ENCODE measurements at places on chromosomes 7 and 10.

DNA sequence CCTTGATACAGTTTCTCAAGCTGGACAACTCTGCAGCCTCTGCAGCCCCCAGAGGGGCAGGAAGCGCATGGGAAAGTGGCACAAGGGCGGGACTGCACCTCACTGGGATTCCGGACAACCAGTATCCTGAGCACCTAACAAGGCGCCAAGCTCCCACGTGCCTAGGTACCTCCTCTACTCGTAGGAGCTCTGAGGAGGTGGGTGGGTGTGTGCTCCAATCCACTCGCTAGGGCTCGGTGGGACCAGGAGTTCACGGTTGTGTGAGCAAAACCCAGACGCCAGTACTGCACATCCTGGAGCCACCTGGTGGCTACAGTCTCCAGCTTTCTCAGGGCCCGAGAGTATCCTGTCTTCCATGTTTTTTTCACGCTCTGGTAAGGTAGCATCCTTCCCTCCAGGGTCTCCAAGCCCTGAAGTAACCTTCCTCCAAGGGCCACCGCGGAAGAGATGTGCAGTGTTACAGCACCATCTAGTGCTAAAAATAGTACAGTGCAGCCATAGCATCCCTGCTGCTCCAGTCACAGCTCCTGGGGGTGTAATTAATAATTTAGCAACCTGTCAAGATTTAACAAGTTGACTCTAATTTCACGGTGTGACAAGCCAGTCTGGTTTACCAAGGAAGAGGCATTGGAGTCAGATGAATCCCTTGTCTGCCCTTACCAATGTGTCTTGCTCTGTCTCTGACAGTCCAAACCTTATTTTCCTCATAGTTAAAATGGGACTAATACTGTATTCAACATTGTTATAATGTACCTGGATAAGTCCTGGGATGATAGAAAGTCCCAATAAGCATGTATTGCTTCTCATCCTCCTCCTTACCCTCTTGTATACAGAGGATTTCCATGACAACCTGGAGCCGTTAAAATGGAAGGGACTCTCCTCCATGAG, 70.4 kb downstream of the HERPUD2 start:
- DNase-seq = no peak

DNA sequence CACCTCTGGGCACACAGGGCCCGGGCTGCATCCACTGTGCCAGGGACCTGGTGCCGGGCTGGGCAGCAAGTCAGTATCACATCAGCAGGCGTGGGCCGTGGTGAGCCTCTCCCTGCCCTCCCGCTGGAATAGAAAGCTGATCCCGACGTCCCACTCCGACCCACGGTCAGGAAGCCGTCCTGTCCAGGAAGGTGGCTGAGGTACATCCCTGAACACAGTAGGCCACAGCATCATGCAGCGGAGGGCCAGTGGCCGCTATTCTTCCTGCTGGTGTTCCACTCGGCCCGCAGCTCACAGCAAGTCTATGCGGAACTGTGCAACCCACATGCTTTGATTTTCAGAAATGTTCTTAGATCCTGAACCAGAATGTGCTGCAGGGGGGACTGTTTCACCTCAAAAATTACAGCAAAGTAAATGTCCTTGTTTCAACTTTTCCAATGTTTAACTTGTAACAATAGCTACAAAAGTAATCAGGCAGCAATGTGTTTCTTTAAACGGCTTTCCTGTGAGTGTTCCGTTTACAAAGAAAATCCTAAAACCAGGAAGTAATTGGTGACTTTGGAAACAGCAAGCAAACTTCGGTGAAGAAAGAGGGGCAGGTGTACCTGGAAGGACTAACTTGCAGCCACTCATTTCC, 676 bp upstream of the GPR146 start:
- DNase-seq = no peak

DNA sequence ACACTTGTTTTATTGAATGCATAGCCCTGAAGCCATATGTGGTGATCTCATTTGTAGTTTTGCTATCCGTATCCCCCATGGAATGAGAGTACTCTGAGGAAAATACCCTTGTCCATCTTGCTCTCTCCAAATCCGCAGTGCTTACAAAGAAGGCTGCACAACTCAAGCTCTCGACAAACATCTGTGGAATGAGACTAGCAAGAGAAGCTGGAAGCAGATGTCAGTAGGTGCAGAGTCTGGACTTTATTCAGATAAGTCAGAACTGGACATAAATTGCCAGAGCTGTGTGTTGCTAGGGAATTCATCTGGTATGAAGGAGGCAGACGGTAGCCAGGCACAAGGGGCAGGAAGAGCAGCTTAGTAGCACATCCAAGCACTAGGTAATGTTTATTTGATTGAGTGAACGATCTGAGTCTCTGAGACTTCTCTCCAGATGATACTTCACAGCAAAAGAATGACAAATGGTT, 1046.2 kb downstream of the XPNPEP1 start:
- no peak for DNase-seq

DNA sequence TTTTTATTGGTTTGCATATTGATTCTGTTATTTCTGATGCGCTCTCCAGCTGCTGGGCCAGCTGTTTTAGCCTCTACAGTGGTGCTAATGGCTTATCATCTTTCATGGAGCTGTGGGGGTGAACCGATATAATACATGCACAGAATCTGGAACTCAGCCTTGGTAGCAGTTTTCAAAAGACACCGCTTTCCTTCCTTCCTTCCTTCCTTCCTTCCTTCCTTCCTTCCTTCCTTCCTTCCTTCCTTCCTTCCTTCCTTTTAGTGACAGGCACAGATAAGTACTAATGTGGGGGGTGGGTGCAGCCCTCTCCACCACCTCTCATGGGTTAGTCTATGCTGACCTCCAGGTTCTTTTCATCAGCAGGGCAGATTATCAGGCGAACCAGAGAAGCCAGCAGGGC, 31.9 kb upstream of the C10orf53 start:
- DNase-seq = no peak

GRCh38 chr7:138092486-138093028, 16.3 kb downstream of the AKR1D1 start:
- no peak for DNase-seq

- no peak for DNase-seq
Observed at GRCh38 chr10:33612551-33612950, 278.1 kb upstream of the NRP1 start.

DNA sequence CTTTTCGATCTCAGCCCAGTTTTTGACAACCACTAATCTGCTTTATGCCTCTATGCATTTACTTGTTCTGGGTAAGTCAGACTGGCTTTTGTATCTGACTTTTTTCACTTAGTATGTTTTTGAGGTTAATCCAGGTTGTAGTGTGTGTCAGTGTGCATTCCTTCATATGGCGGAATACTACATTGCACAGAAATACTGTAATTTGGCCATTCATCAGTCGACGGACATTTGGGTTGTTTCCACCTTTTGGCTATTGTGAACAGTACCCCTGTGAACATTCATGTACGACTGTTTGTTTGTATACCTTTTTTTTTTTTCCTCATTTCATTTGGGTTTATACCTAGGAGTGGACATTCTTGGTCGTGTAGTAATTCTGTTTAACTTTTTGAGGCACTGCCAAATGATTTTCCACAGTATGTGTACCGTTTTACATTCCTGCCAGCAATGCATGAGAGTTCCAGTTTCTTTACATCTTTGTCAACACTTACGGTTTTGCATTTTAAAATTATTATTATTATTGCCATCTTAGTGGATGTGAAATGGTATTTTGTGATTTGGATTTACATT, 57.4 kb downstream of the MKLN1 start:
- no peak for DNase-seq

DNA sequence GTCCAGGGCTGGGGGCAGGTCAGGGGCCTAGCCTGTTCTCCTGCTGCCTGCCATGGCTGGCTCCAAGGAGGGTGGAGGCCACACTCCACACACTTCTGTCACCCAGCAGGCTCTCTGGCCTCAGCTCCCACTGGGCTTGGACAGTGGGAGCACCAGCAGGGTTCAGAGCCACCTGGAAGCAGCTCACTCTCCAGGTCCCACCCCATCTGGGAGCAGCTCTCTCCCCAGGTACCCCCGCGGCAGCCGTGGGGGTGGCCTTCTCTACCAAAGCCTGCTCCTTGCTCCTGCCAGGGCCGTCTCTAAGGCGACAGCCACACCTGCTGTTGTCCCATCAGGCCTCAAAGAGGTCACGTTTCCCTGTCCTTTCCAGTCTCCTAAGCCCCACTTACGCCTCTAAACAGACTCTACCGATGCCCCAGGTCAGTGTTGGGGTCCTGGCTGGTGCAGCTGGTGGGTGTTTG, 142.5 kb upstream of the RET start:
- DNase-seq = no peak

- DNase-seq = no peak
Observed at GRCh38 chr7:2040893-2041270, 191.9 kb downstream of the MAD1L1 start.

Data from T-helper 2 cell (primary cell).